ENCODE measurements at places on chromosomes 7 and 10. TPM values are rescaled to one million over a fixed set of nuclear protein-coding genes. Genes with fewer than 3 reads are reported as not detected.
A peak's percentile ranks its signal among the peaks of the same experiment; 100 is the strongest.

DNA sequence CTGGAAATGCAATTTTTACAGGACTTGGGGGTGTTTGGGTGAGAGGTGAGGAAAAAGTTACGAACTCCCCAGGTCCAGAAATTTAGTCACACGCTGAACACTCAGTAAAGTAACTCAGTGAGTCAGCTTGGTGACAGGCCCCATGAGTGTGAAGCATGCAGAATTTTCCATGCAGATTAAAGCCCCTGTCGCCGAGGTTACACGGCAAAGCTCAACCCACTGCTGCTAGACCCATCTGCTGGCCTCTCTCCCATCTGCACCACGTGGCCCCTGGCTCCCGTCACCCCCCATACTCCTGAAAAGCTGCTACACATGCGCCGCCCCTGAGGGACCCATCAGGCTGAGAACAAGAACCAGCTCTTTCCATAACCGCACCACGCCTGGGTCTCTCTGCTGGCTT, 7.0 kb upstream of the MMP21 start:
- peaks cover 4% of the 10 kb centered on the region for H3K27me3 ChIP-seq
- no peak overlapping the region for H3K27ac ChIP-seq
- no peak overlapping the region for H3K4me3 ChIP-seq
- no peaks in the 10 kb centered on the region for H3K36me3 ChIP-seq
- no peak for DNase-seq

- no peak overlapping the region for H3K27ac ChIP-seq
- DNase-seq, result no peak
- peaks cover 3% of the 10 kb centered on the region for H3K27me3 ChIP-seq
- H3K4me1 ChIP-seq, result peaks cover 9% of the 10 kb centered on the region
- H3K4me3 ChIP-seq, result no peak overlapping the region
Observed at GRCh38 chr7:96663457-96663856, 46.2 kb downstream of the SEM1 start.

GRCh38 chr10:110772454-110773025, 99.2 kb upstream of the PDCD4 start:
- H3K4me3 ChIP-seq, result no peak overlapping the region
- H3K27me3 ChIP-seq, result no peaks in the 10 kb centered on the region
- no peak for DNase-seq
- H3K4me1 ChIP-seq, result peaks cover 43% of the 10 kb centered on the region
- no peak overlapping the region for H3K27ac ChIP-seq

GRCh38 chr7:131454498-131454897, 101.9 kb downstream of the PODXL start:
- H3K27ac ChIP-seq, result no peak overlapping the region
- no peaks in the 10 kb centered on the region for H3K4me1 ChIP-seq
- H3K27me3 ChIP-seq, result no peaks in the 10 kb centered on the region
- H3K4me3 ChIP-seq, result no peak overlapping the region
- peaks cover 24% of the 10 kb centered on the region for H3K36me3 ChIP-seq
- DNase-seq, result no peak

- peaks cover under 1% of the 10 kb centered on the region for H3K36me3 ChIP-seq
- H3K27ac ChIP-seq, result peak overlapping the region; percentile 54
- peaks cover 11% of the 10 kb centered on the region for H3K27me3 ChIP-seq
- no peak overlapping the region for H3K4me3 ChIP-seq
Observed at GRCh38 chr7:101099969-101100781, 14.9 kb downstream of the TRIM56 start.

- no peak for DNase-seq
- H3K4me1 ChIP-seq, result no peaks in the 10 kb centered on the region
- no peaks in the 10 kb centered on the region for H3K36me3 ChIP-seq
- H3K27ac ChIP-seq, result no peak overlapping the region
- H3K4me3 ChIP-seq, result no peak overlapping the region
Observed at GRCh38 chr7:96789914-96790313, 80.3 kb upstream of the SEM1 start.

- no peaks in the 10 kb centered on the region for H3K4me1 ChIP-seq
- DNase-seq, result no peak
Observed at GRCh38 chr7:101678658-101679057, 49.6 kb upstream of the MYL10 start.

DNA sequence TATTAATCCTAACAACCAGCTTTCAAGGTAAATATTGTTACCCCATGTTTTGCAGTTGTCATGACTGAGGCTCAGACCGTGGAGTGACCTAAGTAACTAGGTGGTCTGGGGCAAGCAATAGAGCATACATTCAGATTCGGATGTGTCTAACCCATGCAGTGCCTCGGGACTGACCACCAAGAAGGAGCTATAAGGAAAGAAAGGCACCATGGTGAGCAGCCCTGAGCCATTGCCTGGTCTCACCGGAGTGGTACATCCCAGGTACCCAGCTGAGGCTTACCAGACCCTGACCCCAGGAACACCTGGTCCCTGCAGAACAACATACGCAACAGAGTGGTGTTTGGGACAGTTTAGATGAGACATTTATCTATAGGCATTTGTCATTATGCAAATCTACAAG, 175.5 kb upstream of the ZMIZ1 start:
- DNase-seq, result no peak
- no peaks in the 10 kb centered on the region for H3K4me1 ChIP-seq
- H3K36me3 ChIP-seq, result no peaks in the 10 kb centered on the region
- H3K4me3 ChIP-seq, result no peak overlapping the region
- H3K27ac ChIP-seq, result no peak overlapping the region

GRCh38 chr7:136058546-136058945, 81.4 kb upstream of the MTPN start:
- no peak overlapping the region for H3K27ac ChIP-seq
- no peaks in the 10 kb centered on the region for H3K4me1 ChIP-seq
- H3K4me3 ChIP-seq, result no peak overlapping the region
- H3K27me3 ChIP-seq, result no peaks in the 10 kb centered on the region
- no peaks in the 10 kb centered on the region for H3K36me3 ChIP-seq

GRCh38 chr7:122094549-122094948, 49.5 kb downstream of the AASS start:
- H3K27ac ChIP-seq, result no peak overlapping the region
- no peak for DNase-seq
- no peaks in the 10 kb centered on the region for H3K36me3 ChIP-seq
- no peak overlapping the region for H3K4me3 ChIP-seq
- no peaks in the 10 kb centered on the region for H3K4me1 ChIP-seq
- no peaks in the 10 kb centered on the region for H3K27me3 ChIP-seq

GRCh38 chr10:58645416-58646146, 132.9 kb downstream of the BICC1 start:
- H3K27ac ChIP-seq, result no peak overlapping the region
- DNase-seq, result no peak
- no peaks in the 10 kb centered on the region for H3K27me3 ChIP-seq
- no peak overlapping the region for H3K4me3 ChIP-seq
- H3K4me1 ChIP-seq, result no peaks in the 10 kb centered on the region

DNA sequence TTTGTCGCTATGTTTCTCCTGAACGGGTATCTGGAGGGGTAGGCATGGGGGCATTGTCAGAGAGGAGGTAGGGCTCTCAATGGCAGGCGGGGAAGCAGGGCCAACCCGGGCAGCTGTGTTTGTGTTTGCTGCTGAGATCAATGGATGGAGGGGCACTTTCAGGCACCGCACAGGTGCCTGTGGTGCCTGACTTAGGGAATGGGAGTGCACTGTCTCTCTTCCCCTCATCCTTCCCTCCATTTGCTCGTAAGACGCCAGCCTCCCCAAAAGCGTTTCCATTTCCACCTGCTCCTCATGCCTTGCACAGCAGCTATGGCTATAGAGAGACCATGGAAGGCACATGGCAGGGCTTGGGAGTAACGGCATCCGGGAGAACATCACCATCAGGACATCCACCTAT, 615.9 kb upstream of the FOXK1 start:
- no peak for DNase-seq
- no peaks in the 10 kb centered on the region for H3K36me3 ChIP-seq
- H3K4me1 ChIP-seq, result peaks cover 3% of the 10 kb centered on the region
- no peak overlapping the region for H3K4me3 ChIP-seq
- no peaks in the 10 kb centered on the region for H3K27me3 ChIP-seq

DNA sequence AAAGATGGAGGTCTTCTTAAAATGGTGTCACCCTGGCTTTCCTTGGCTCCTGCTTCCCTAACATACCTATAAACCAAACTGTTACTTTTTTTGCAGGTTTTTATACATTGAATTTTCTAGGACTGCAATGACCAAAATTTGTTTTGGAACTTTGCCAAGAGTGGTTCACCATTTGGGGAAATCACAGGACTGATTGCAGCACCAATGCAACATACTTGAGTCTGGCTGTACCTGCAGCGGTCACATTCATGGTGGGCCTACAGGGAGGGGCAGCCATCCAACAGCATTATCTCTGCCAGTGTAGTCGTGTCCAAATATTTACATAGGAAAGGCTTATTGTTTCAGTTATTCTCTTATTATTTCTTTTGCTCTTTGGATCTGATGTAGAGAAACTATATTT, 69.0 kb downstream of the HACD1 start:
- H3K36me3 ChIP-seq, result no peaks in the 10 kb centered on the region
- no peaks in the 10 kb centered on the region for H3K4me1 ChIP-seq
- H3K4me3 ChIP-seq, result no peak overlapping the region
- no peak for DNase-seq
- no peaks in the 10 kb centered on the region for H3K27me3 ChIP-seq
- H3K27ac ChIP-seq, result no peak overlapping the region

DNA sequence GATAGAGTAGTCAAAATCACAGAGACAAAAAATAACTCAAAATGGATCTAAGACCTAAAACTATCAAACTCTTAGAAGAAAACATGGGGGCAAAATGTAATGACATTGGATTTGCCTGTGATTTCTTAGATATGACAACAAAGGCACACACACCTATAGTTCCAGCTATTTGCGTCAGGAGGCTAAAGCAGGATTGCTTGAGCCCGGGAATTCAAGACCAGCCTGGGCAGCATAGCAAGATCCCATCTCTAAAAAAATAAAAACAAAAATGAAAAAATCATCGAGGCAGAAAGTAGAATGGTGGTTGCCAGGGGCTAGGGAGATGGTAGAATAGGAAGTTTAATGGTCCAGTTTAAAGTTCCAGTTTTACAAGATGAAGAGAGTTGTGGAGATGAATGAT, 113.3 kb downstream of the NRF1 start:
- H3K4me3 ChIP-seq, result no peak overlapping the region
- peaks cover 56% of the 10 kb centered on the region for H3K36me3 ChIP-seq
- DNase-seq, result no peak
- H3K4me1 ChIP-seq, result peaks cover 8% of the 10 kb centered on the region
- H3K27me3 ChIP-seq, result no peaks in the 10 kb centered on the region
- no peak overlapping the region for H3K27ac ChIP-seq

GRCh38 chr10:28091913-28092312, 93.0 kb upstream of the ODAD2 start:
- peaks cover 3% of the 10 kb centered on the region for H3K4me1 ChIP-seq
- DNase-seq, result no peak
- peaks cover 3% of the 10 kb centered on the region for H3K36me3 ChIP-seq
- no peaks in the 10 kb centered on the region for H3K27me3 ChIP-seq
- H3K27ac ChIP-seq, result no peak overlapping the region
- no peak overlapping the region for H3K4me3 ChIP-seq

SPDYE2 gene
- total RNA-seq, result not detected

BICC1 gene
- total RNA-seq, result 0.11 TPM

UCMA gene
- total RNA-seq, result not detected

NEUROD6 gene
- total RNA-seq, result not detected

PWWP2B gene
- total RNA-seq, result 3.8 TPM

All from activated T-helper 2 cell treated with anti-CD3 and anti-CD28 coated beads, Interferon-gamma antibody, Interleukin-2, Interleukin-4, amounts not matched to agents 10 μg/mL and 5 μg/mL and 100 μg/mL, durations not matched to agents 14 hours and 24 hours and 36 hours (primary cell).